Fibroblast of skin of left quadriceps (primary cell): ENCODE measurements at places on chromosomes 5 and 9.

DNA sequence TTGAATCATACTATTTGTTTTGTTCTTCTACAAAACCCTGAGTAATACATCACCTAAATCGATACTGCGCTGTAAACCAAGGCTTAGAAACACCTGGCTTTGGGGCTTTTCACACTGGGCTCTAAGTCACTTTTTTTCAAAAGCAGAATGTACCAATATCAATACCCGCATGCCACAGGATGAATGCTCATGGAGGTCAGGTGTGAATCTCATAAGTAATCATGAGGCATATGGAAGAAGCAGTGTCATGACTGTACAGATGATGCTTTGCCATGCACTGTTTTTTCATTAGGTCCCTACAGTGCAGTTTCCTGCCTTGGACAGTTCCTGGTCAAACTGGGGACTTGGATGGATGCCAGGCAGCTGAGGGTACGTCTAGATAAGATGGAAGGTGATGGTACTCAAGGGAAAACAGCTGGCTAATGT, 49.0 kb upstream of the ATG10 start:
- DNase-seq: no peak

GRCh38 chr9:107890921-107891465, 401.4 kb upstream of the KLF4 start:
- no peak for DNase-seq

DNA sequence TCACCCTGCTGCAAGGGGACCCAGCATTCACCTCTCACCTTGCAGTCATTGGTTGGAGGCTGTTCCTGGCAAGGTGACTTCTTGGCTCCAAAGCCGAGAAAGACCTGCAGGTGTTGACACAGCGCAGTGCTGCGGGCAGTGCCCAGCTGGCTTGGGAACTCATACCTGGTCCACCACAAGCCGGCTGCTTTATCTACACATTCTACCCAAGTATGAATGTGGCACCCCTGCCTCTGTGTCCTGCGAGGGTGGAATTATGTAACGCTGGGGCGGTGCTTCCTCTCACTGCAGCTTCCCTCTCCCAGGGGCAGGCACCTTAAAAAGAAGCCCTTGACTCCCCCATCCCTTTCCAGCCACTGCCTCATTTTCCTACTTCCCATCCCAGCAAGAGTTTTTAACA, 2.5 kb upstream of the ZMYND19 start:
- DNase-seq: no peak

DNA sequence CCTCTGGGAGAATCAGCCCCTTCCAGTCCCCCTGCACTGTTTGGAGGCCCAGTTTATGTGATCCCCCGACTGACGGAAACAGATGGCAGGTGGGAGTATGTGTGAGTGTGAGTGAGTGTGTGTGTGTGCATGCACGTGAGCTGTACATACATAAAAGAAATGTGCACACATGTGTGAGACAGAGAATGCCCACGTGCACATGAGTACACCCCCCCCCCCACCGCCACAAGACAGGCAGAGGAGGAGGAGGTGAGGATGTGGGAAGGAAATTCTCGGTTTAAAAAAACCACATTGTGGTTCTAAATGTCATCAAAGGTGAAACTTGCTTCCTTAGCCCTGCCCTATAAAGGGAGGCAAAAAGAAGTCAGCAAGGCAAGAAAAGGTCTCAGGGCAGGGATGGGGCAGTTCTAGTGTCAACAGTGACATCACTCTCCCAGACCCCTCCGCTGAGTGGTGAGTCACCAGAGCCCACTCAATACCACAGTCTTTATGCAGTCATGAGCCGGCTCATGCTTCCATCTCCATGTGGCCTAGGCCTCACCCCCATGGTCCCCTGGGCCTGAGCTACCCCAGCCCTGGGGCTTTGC, 79.2 kb upstream of the HSPA9 start:
- no peak for DNase-seq

- no peak for DNase-seq
Measured at GRCh38 chr5:132222649-132223038, 5.0 kb downstream of the P4HA2 start.

DNA sequence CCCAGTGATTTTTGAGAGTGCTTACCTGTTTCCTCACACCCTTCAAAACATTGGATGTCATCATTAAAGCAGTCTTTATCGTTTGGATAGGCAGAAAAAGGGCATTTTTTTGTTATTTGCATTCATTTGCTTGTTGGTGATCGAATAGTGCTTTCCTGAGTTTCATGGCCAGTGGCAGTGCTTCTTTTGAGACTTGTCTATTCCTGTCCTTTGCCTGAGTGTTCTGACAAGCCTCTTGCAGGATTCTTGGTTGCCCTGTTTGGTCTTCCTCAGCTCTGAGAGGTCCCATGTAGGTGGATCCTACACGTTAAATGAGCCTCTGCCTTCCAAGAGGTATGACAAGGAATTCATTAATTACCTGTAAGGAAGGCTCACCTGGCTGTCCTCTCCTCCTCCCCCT, 52.8 kb downstream of the DAB2IP start:
- no peak for DNase-seq

- DNase-seq: no peak
Measured at GRCh38 chr5:38603691-38604090, 47.2 kb upstream of the LIFR start.

DNA sequence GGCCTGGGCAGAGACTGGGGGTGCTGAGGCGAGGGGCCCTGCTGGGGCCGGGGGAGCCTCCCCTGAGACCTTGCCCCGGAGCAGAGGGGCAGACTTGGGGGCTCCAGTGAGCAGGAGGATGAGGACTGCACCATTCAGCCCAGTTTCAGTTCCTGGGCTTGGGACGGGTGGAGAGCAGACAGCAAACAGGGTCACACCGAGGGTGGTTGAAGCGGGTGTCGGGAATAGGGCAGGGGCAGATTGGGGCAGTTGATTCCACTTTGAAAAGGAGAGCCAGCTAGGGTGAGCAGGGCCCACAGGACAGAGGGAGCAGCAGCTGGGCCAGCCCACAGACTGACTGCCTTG, 4.5 kb downstream of the GRK6 start:
- no peak for DNase-seq

DNA sequence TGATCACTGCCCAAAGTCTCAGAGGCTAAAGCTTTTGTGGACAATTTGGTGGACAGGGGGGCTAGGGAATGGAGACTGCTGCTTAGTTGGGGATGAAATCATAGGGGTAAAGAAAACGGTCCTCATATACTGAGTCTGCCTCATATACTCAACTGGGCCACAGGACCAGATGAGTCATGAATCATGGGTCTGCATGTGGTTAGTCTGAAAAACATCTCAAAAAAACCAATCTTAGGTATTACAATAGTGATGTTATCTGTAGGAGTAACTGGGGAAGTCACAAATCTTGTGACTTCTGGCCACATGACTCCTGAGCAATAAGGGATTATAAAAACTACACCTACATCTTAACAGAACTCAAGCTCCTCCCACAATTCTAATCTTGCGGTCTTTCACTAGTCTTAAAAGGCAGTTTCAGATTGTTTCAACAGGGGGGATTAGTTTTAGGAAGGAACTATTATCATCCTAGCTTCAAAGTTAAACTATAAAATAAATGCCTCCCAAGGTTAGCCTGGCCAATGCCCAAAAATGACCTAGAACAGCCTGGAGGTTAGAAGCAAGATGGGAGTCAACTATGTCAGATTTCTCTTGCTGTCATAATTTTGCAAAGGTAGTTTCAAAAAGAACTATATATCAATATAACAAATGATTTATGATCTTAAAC, 17.5 kb downstream of the TMEM161B start:
- no peak for DNase-seq

DNA sequence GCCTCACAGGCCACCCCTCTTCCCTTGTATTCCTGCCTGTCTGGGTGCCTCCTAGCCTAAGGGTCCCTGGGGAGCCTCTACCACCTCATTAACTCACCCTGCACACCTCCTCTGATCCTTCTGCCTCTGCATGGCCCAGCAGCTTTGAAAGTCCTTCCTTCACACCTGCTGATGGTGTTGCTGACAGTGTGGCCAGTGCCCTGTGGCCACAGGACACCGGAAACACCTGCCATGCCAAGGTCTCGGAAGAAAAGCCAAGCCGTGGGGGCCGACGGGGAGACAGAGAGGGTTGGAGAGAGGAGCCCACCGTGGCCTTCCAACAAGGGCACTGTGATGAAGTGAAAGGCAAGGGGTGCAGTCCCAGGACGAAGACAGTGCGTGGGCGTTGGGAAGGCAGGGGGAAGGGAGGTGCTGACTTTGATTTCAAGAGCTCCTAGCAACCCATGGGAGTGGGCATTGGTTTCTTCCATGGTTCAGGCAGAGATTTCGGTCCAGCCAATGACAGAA, 4.1 kb downstream of the BTNL9 start:
- DNase-seq: no peak

- DNase-seq: no peak
Measured at GRCh38 chr5:128197896-128198522, 114.4 kb downstream of the SLC12A2 start.

DNA sequence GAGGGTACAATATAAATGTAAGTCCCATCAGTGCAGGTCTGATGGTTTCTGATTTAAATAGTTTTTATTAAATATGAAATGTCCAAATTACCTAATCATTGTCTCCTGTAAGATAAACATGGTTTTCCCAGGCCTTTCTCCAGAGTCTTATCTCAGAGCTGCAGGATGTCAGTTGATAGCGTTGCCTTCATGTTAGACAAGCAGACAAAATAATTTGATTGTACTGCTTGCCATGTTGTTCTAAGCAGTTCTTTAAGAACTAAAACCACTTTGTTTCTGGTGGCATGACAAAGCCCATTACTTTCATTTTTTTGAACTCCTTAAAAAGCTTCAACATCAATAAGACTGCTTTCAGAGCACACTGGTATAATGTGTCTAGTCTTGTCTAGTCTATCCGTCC, 1073.5 kb downstream of the MAT2B start:
- no peak for DNase-seq

DNA sequence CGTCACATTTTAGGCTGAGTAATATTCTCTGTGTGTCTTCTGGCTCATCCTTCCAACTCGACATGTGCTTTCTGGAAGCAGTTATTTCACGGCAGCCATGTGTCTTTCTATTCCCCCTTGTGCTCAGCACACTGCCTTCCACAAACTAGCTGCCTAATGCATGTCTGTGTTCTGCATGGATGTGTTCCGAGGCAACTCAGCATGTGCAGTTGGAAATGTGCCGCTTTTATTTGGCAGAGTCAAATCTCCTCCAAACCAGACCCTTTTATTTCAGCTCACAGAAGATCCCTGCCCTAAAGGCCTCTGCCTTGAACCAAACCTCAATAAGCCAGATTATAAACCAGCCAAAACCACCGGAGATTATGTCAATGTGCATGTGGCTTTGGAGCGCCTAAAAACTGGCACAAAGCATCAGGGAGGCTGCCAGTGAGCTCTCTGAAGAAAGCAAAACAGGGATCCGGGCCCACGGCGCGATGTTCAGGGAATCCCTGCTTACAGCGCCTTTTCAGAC, 360.2 kb downstream of the DEPDC1B start:
- DNase-seq: peak; percentile 16

GRCh38 chr9:133701981-133702797, 36.0 kb downstream of the SARDH start:
- peak; percentile 53 for DNase-seq

DNA sequence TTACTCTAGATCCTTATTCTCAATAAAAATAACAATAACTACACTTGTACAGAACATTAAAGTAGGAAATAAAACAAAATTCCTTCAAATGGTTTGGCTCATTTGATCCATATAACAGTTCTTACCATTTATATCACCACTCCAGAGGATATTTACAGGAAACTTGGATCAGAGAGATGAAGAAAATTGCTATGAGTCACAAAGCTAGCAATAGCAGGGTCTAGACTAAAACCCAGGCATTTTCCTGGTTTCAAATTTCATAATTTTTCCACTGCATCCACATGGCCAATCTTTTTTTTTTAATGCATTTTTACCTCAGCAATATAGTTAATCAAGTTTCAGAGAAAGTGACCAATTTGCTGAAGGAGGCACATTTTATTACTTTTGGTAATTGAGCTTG, 299.2 kb downstream of the ELAVL2 start:
- DNase-seq: peak; percentile 27

DNA sequence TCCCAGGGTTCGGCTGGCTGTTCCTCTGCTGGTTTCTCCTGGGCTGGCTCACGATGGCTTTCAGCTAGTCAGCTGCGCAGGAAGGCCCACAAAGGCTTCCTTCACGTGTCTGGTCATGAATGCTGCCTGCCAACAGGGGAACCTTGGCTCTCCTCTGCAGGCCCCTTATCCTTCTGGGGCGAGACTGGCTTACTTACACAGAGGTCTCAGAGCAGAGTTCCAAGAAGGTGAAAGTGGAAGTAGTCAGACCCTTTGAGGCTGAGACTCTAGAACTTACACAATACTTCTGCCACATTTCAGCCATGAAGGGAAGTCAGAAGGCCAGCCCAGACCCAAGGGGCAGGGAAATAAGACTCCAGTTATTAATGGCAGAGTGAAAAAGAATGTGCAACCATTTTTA, 99.5 kb downstream of the LHFPL2 start:
- no peak for DNase-seq

- DNase-seq: no peak
Measured at GRCh38 chr9:23434654-23435053, 391.4 kb downstream of the ELAVL2 start.

GRCh38 chr5:41218929-41219657, 5.8 kb upstream of the C6 start:
- DNase-seq: no peak

DNA sequence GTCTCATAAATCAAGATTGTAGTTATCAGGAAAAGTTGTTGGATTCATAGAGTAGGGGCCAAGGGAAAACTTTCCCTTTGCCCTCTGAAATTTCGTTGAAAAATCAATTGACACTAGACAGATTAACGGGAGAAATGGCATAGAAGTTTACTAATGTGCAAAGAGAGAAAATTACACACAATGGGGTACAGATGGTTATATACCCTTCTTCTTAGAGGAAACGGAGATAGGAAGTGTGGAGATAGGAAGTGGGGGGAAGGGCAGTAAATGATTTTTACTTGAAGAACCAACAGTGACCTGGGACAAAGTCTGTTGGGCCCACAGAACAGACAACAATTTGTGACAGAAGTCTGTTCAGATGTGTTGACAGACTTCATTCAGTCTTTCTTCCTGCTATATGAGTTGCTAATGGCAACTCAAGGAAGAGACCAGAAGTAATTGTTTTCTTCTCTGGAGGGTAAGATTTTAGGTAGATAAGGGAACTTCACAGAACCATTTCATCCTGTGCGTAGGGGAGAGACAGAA, 177.9 kb downstream of the C9orf152 start:
- DNase-seq: no peak

- DNase-seq: no peak
Measured at GRCh38 chr9:6351737-6352136, 23.6 kb downstream of the TPD52L3 start.

DNA sequence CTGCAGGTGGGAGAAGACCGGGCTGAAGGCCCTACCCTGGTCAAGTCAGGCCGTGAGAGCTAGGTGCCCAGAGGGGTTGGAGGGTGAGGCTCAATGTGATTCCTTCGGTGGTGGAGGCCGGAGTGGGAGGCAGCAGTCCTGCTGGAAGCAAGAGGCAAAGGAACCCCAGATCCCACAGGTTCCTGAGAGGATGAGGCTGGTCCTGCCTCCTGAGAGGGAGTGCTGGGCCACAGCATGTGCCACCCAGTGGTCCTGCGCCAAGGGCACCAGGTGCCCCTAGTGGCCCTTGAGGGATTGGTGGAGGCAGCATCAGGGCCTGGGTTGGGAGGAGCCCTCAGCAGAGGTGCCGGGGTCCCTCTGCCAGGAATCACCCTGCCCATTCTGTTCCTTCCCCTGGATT, 59.1 kb downstream of the BARX1 start:
- no peak for DNase-seq
